Renal cortical epithelial cell (primary cell): ENCODE measurements at places on chromosomes 2 and 18. TPM values are rescaled to one million over a fixed set of nuclear protein-coding genes. Genes with fewer than 3 reads are reported as not detected.

GPR17 gene
- not detected in 2 replicates for total RNA-seq

SPP2 gene
- total RNA-seq: not detected in 2 replicates

EMILIN1 gene
- 0.30 and 0.69 TPM in 2 replicates for total RNA-seq

LRATD1 gene
- 13.4 and 17.7 TPM in 2 replicates for total RNA-seq

TEX44 gene
- not detected in 2 replicates for total RNA-seq

KIAA1328 gene
- total RNA-seq: 5.4 and 7.0 TPM in 2 replicates

AGFG1 gene
- total RNA-seq: 81.1 and 126 TPM in 2 replicates

FAM237A gene
- not detected in 2 replicates for total RNA-seq

GLI2 gene
- total RNA-seq: under 0.01 and 0.45 TPM in 2 replicates

ADAM23 gene
- total RNA-seq: not detected in 2 replicates

DNA sequence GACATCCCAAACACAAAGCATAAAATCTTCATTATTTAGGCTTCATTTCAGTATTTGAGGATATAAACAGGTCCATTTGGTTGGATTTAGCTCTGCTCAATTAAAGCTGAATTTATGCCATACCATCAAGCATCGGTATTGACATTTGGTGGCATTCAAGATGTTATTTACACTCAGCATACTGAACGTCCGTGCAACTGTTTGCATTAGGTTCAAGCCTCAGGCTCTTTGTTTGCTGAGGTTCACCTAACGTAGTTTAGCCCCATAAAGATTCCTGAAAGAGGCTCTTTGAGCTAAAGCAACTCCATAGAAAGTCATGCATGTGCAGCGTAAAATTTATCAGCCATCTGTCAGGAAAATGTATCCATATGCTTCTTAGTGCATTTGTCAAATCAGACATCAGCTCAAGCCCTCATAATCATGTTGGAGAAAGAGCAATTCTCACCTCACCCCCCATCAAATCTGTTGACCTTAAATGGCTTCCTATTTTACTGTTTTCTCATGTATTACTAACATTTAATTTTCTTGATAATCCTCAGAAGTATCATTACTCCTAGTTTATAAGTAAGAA is 366.9 kb downstream of the EPHA4 start:
- DNase-seq: no peak

DNA sequence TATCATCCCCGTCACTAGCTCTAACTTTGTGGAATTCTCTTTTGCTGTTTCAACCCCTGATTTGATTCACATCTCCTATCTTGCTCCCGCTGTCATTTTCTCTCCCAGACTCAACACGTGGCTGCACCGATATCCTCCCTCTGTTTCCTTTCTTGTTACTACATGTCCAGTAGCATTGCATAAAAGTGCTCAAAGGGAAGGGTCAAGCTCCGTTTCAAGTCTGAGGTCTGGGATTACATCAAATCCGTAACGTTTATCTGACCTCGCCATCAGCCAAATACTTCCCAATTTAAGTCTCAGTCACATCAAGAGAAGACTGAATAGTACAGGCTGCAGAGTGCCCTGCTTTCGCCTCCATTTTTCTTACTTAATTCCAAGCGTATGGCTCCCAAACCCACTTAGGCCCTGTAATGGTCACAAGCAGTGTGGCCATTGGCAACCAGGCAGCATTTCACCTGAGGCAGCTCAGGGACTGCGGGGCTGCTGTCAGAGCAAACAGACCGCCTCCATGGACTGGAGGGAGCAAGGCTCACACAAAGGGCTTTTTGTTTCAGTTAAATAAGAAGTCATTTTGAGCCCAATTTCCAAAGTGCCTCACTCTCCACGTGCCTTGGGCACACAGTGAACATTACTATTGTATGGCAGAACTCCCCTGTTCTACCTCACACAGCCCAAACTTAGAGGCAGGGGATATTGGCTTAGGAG is 217.8 kb downstream of the BCL11A start:
- DNase-seq: no peak

GRCh38 chr2:119772128-119772527 is 12.4 kb downstream of the PTPN4 start:
- DNase-seq: no peak

- peak; percentile 12 for DNase-seq
Measured at GRCh38 chr2:47486841-47487497, 84.0 kb downstream of the MSH2 start.

- DNase-seq: no peak
Measured at GRCh38 chr2:64923385-64923710, 65.9 kb upstream of the SLC1A4 start.

- no peak for DNase-seq
Measured at GRCh38 chr2:231370749-231371429, 24.6 kb upstream of the B3GNT7 start.

DNA sequence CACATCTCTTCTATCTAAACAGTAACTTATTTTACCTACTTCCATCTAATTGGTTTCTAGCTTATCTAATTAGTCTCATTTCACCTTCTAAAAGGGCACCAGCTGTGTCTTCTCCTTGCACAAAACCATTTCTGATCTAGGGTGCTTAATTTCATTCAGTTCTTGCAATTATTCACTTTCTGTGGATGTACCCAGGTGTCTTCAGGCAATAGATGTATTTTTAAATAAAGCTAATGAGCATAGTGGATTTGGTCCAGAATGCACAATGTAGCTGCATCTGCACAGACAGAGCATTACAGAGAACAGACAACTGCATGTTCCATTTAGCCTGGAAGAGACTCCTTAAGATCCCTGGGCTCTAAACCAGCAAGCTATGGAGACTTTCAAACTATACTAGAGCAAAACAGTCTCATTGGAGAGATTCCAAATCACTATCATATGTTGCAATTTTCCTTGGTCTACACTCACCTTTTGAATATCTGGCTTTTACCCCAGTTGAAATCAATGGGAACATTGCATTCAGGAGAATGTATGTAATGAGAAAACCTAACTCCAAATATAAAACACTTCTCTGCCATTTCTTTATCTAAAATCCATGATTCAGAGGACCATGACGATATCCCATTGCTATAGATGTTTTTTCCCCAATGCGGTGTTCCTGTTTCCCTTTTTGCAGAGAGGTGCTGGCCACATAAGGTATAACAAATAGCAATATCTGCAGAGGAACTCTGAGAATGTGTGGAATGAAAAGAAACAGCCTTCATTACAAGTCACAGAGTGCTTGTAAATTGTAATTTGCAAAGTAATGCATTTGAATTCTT is 3.5 kb upstream of the RFX8 start:
- DNase-seq: peak; percentile 52

GRCh38 chr2:226423498-226423960 is 376.1 kb downstream of the IRS1 start:
- DNase-seq: peak; percentile 46

- DNase-seq: peak; percentile 67
Measured at GRCh38 chr2:72859831-72860262, 27.4 kb upstream of the SPR start.

DNA sequence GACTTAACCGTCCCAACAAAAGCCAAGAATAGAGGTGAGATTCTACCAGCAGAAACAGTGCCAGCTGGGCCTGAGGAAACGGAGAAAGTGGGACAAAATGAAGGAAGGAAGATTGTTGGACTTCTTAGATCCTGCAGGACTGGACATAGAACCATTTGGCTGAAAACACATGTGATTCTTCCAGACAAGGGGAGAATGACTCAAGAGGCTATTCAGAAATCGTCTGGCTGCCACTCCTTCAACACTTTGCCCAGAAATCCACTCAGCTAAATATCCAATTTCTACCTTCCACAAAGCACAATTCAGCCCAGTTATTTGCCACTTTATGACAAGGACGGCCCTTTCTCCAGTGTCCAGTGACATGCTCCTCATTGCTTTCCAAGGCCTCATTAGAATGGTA is 61.6 kb downstream of the SNORC start:
- DNase-seq: peak; percentile 12

GRCh38 chr2:1287427-1287826 is 125.8 kb upstream of the TPO start:
- no peak for DNase-seq

DNA sequence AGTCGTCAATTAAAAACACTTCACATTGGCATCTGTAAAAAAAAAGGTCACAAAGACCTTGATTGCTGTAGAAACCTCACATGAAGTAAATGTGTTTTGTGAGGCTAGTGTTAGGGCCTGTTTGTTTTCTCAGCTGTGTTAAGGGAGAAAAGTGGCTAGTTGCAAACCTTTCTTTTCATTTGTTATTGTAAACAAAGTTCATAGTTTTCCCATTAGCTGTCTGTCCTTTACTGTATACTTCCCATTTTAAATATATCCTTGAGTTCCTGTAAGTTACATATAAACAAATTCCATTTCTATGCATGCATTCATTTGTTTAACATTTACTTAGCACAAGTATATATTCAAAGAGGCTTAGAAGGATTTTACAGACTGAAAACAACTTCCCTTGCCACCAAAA is 1250.2 kb downstream of the LRP1B start:
- no peak for DNase-seq

DNA sequence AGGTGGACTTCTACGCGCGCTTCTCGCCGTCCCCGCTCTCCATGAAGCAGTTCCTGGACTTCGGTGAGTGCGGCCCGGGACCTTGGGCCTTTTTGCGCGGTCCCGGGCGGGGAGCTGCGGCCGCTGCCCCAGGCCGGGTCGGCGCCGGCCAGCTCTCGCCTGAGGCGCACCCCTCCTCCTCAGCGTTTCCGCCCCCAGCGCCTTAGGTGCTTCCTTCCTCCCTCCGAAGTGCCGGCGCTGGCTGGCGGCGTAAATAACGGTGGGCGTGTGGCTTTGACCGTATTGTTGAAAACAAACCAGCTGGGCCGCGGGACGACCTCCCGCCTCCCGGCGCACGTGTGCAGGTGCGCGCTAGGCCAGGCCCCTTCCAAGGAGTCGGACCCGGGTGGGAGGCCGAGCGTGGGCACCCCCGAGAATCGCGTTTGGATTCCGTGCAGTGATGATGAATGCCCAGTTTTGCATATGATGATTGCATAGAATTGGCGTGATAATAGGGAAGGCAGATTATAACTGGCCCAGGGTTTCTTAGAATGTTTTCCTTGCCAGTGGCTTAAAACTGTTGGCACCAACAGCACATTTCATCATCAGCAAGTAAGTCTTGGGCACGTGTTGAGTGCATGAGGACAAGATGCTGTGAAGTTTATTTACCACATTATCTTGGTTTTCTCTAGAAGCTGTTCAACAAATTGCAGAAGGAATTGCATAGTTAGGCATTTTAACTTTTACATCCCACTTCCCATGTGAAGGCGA is 569 bp downstream of the PDK1 start:
- peak; percentile 59 for DNase-seq

GRCh38 chr2:71620851-71621251 is 167.5 kb downstream of the DYSF start:
- DNase-seq: no peak

DNA sequence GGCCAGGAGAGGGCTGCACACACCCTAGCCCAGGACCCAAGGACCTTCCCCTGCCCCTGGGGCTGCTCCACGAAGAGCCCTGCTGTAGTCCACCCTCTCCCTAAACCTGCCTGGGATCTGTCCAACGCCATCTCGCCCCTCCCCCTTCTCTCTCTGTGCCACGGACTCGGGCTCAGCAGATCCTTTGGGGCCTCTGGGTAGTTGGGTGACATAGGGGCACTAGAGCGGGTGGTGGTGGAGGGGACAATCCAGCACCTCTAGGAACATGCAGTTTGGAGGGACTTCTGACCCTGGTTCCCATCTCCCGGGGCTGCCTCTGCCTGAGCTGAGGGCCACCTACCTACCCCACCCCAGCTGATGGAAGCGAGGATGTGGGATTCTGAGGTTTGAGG is 7.3 kb upstream of the CRYBA2 start:
- no peak for DNase-seq

DNA sequence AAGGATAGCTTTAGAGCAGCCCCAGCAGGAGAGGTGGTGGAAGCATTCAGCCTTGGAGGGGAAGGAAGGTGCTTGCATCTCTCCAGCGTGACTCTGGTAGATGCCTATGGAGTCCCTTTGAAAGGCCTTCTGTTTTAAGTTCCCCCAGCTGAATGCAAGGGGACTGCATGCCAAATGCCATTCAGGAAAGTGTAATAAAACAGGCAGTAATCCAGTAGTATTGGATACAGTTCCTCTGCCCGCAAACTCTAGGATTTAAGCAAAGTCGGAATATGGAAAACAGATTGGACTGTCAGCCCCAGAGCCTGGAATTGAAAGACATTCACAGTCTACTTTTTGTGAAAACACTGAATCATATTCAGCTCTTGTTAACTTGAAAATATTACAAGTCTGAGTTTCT is 125.2 kb upstream of the GAREM1 start:
- no peak for DNase-seq

GRCh38 chr18:2236232-2236631 is 335.1 kb downstream of the METTL4 start:
- no peak for DNase-seq

DNA sequence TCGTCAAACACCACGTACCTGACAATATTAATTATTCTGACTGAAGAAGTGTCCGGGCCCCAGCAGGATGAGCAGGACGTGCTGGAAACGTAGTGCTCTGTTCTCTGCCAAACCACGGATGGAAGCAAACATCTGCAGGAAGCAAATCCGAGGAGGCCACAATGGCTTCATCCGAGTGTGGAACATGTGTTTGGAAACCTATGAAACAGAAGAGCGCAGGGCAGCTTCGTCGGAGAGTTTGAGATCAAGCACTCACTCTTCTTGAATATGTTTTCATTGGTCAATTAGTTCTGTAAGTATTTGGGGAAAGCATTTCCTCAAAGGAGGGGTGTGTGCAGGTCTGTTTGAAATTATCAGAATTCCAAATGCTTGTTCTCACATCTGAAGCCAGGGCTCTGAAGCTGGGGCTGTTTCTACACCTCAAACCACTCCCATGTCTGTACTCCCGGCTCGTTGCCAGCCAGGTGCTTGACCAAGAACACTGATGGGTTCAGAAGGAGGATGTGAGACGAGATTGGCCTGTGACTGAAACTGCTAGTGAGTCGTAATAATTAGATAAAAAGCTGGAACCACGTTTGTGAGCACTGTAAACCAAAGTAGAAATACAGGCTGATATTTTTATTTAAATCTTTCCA is 356.6 kb upstream of the SALL3 start:
- DNase-seq: no peak

DNA sequence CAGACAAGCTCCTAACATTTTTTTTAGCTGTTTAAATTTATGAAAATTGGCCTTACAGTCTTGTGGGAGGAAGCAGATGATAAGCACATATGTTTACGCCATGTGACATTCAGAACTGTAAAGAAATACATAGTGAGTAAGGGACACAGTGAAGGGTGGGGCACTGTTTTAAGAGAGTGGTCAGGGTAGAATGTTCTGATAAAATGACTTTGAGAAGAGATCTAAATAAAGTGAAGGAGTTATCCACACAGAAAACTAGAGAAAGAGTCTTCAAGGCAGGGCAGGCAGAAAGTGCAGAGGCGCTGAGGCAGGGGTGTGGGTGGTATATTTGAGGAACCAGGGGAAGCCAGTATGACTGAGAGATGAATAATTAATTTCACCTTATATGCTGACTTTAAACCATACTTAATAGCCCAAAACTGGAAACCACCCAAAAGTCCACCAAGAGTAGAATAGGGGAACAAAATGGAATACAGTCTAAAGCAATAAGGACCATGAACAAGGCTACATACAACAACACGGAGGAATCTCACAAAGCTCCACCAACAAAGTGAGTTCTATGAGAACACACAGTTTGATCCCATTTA is 8.6 kb downstream of the MREG start:
- no peak for DNase-seq

DNA sequence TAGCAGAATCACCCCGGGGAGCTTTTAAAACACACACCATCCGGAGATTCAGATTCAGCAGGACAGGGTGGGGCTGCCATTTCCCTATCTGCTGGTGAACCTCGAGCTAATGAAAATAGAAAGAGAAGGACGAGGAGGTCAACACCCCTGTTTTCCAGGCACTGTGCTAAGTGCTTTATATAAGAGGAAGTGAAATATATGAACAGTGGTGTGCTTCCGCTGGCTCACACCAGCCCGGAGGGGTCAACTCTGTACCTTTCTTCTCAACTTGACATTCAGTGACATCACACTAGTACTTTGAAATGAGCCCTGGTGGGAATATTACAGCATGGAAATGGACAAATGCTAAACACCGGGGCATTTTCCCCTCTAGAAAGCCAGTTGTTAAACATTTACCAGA is 108.3 kb upstream of the LTBP1 start:
- DNase-seq: no peak
